Stimulated activated CD8-positive, alpha-beta memory T cell treated with anti-CD3 and anti-CD28 coated beads, Interleukin-15, amount 100 ng/mL, for 24 hours (primary cell): ENCODE measurements at places on chromosomes 7 and 10.

DNA sequence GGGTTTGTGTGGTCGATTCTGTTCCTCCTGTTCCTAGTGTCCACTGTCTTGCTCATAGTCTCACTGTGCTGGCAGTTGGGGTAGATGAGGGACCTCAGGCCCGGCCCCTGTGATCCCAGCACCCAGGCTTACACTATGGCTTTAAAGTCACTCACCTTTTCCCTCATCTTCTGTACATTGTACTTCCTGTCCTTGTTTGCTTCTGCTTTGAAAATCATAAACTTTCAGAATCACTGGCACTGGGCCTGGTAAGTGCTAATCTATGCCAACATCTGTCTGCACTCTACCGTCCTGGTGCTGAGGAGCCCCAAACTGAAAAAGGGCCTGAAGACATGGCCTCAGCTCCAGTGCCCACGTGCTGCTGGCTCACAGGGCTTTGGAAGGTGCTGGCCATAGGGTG is 5.7 kb upstream of the TAS2R60 start:
- DNase-seq = no peak

DNA sequence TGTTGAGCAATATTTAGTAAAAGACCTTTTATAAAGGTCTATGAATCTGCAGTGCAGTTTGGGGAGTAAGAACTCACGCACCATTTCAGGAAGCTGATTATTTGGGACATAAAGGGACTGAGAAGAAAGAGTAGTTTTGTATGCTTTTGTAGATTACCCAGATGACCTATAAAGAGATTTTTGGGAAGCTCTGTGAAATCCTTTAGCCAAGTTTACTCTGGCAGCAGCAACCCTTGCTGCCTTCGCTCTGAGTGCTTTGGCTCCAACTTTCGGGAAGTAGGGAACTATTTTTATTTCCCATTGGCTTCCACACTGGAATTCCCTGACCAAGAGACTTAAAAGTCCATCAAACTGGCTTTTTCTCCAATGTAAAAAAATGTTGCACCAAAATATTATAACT is 1110.1 kb upstream of the PHF14 start:
- DNase-seq = no peak

- no peak for DNase-seq
Observed at GRCh38 chr7:151762583-151763245, 114.2 kb downstream of the PRKAG2 start.

DNA sequence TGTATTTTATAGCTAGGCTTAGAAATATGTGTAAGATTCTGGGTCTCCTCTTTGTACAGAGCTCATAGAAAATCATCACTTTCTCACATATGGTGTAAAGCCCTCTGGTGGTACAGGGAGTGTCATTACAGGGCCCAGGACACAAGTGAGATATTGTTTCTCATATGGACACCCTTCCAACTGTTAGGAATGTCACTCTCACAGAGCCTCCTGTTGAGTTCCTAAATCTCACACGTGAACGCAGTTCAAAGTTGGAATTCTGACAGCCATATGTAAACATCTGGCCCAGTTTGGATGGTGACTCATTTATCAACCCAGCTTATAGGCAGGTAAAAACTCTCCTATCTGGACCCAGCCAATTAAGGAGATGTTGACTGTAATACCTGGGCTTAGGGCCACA is 35.4 kb upstream of the ZNF107 start:
- DNase-seq = no peak

DNA sequence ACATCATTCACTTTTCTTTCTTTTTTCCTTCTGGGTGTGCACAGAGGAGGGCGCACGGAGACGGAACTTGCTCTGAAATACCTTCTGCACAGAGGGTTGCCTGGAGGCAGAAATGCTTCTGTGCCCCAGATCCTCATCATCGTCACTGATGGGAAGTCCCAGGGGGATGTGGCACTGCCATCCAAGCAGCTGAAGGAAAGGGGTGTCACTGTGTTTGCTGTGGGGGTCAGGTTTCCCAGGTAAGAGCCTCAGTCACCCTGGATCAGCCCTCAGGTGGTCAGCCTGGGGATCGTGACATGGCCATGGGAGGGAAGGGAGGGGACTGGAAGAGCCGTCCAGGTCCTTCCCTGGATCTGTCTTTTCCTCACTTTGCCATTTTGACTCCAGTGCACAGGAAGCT is 33.6 kb downstream of the VWA2 start:
- DNase-seq = no peak

DNA sequence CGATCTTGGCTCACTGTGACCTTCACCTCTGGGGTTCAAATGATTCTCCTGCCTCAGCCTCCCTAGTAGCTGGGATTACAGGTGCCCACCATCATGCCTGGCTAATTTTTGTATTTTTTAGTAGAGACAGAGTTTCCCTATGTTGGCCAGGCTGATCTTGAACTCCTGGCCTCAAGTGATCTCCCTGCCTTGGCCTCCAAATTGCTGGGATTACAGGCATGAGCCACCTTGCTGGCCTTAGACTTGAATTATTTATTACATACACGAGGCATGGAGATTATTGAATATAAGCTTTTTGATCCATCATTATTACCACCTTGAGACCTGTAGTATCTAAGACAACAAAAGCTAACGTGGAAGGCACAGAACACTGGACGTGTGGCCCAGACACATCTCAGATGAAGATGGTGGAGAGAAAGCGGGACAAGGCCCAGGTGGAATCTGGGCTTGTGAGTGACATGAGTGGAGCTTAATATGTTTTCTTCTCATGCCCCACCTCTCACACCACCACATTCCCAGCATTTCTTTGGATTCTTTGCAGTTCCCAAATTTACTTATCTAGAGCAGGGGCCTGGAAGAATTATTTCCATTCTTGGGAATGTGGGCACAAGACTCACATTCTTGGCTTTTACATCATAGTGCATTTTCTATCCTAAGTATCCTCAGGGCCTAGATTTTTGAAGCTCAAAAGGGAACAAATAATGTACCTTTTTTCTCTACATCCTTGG is 76.6 kb downstream of the SUGCT start:
- DNase-seq = no peak

DNA sequence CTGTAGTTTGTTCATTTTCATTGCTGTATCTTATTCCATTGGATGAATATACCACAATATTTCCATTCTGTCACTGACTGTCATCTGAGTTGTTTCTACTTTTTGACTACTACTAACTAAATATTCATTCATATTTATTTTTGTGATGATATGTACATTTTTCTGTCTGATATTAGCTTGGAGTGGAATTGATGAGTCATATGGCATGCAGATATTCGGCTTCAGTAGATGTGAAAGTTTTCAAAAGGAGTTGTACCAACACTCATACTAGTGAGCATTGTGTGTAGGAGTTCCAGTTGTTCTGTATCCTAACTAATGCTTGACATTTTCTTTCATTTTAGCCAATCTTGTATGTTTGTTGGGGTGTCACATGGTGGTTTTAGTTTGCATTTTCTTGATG is 7.7 kb downstream of the RUNDC3B start:
- no peak for DNase-seq

- DNase-seq = no peak
Observed at GRCh38 chr7:49325571-49325970, 401.2 kb downstream of the CDC14C start.

GRCh38 chr10:4057725-4058513 is 272.9 kb upstream of the KLF6 start:
- DNase-seq = no peak

DNA sequence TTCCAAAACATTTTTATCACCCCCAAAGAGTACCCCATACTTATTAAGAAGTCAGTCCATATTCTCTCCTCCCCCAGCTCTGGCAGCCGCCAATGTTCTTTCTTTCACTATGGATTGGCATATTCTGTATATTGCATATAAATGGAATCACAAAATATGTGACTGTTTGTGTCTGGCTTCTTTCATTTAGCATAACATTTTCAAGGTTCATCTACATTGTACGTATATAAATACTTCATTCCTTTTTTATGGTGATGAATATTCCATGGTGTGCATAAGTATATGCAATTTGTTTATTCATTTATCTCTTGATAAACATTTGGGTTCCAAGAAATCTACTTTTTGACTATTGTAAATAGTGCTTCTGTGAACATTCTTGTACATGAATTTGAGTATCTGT is 653.1 kb downstream of the XPNPEP1 start:
- no peak for DNase-seq
